Activated T-cell treated with anti-CD3 and anti-CD28 coated beads for 48 hours (primary cell): ENCODE measurements at places on chromosomes 11 and 22.

DNA sequence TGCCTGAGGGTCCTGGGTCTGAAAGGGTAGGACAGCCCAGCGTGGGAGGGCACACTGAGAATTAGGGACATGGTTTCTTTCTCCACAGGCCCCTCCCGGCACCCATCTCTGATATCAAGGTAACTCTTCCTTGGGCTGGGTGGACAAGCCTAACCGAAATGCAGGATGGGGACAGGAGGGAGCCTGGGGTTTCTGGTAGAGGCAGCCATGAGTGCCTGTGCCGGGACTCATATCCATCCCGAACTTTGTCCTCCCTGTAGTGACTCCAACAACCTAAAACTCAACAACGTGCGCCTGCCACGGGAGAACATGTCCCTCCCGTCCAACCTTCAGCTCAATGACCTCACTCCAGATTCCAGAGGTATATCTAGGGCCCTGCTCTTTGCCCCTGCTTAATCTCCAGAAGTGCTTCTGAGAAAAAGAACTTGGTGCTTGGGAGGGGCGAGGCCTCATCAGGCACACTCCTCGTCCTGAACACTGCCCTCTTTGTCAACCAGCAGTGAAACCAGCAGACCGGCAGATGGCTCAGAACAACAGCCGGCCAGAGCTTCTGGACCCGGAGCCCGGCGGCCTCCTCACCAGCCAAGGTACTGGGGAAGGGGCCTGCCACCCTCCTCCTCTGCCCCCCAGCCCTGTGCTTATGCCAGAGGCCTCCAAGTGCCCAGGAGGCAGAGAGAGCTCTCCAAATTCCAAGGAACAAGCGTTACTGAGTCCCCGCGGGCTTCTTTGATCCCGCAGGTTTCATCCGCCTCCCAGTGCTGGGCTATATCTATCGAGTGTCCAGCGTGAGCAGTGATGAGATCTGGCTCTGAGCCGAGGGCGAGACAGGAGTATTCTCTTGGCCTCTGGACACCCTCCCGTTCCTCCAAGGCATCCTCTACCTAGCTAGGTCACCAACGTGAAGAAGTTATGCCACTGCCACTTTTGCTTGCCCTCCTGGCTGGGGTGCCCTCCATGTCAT lies 3.1 kb downstream of the TMEM25 start:
- no peak for DNase-seq

DNA sequence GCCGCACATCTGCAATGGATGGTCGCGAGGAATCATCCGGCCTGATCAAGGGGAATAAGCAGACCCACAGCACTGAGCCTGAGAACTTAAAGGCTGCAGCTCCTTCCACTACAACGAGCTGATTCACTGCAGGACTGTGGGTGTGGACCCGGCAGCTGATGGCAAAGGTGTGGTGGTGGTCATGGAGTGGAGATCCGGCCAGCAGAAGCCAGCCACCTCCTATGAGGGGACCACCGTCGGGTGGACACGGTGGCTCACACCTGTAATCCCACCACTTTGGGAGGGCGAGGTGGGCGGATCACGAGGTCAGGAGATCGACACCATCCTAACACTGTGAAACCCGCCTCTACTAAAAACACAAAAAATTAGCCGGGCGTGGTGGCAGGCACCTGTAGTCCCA lies 66.4 kb downstream of the DGCR2 start:
- DNase-seq = no peak

DNA sequence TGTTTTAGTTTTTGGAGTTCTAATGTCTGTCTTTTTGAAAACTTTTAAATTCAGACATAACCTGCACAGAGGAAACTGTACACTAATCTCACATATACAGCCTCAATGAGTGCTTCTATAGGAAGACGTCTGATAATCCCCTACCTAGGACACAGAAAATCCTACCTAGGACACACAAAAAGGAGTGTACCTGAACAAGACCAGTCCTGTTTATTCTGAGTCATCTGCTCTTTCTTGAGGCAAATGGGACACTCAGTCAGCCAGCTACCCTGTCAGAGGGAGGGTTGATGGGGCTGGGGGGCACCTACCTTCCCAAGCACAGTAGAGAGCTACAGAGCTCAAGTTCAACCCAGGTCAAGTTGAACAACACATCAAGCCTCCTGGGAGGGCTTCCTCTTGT lies 346.6 kb upstream of the NCAM1 start:
- no peak for DNase-seq

DNA sequence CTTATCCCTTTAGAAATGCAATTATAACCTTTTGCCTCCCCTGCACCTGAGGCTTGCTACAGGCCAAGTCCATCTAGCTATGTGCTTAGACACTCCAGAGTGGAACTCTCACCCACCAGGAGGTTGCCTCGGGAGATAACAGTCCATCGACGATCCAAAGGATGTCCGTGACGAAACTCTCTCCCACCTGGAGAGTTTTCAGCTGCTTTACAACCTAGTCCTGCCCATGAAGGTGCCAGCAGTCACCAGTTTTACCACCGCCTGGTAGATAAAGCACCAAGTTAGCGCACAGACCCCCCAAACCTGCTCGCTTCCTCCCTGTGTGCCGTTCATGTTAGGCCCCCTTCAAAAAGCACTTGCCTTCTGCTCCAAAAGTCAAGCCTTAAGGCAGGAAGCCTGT lies 53.1 kb upstream of the SHISAL1 start:
- no peak for DNase-seq

DNA sequence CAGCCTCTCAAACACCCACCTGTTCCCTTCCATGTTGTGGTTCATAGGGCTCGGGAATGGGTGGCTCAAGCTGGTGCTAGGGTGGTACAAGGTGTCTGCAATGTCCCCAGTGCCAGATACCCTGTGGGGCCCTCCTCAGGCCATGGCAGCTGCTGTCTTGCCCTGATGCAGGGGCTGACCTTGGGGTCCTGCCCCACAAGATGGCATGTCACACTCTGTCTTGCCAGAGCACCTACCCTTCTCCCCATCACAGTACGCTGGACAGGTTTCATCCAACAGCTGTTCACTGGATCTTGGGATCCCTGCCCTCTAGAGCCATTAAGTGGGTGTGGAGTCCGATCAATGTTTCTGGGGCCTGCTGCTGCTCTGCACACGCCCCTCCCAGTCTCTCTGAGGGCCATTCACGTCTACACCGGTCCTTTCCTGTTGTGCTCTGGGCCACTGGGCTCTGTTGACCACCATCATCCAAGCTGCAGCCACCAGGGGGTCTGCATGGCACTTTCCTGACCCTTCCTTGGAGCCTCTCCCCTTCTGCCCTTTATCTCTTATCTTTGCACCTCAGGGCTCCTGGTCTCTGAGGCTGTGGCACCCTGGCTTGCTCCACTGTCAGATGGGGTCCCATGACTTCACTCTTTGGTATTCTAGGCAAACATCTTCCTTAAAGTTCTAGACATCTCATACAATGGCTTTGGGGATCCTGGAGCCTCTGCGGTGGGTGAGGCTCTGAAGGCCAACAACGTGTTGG lies 7.1 kb downstream of the LRRC74B start:
- DNase-seq = no peak

DNA sequence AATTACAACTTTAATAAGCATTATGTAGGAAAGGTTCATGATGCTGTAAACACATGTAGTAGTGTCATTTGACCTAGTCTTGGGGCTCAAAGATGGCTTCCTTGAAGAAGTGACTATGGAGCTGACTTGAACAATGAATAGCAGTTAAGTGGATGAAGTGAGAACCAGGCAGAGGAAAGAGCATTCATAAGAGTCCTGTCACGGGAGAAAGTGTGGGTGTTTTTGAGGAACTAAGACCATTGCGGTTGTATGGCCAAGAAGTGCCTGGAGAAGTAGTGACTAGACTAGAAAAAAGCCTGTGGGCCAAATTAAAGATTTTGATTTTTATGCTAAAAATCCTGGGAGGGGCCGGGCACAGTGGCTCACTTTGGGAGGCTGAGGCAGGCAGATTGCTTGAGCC lies 7.2 kb upstream of the IL18BP start:
- no peak for DNase-seq

DNA sequence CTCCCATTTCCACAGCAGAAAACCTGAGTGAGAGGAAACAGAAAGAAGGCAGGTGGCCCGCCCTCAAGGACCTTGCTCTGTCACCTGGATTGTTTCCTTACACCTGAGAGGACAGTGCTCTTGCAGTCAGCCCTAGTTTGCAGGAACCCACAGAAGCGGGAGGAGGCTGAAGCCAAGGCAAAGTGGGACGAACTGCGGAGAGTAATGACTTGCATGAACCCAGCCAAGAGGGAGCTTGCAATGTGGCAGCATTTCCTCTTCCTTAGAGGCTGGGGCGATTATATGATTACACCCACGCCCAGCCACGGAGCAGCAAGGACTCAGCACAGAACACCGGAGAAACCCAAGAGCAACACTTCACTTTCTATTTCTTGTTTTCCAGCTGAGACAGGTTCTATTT lies 102.6 kb downstream of the SPON1 start:
- no peak for DNase-seq

- DNase-seq = no peak
Observed at GRCh38 chr11:12243486-12243885, 133.1 kb downstream of the MICAL2 start.

DNA sequence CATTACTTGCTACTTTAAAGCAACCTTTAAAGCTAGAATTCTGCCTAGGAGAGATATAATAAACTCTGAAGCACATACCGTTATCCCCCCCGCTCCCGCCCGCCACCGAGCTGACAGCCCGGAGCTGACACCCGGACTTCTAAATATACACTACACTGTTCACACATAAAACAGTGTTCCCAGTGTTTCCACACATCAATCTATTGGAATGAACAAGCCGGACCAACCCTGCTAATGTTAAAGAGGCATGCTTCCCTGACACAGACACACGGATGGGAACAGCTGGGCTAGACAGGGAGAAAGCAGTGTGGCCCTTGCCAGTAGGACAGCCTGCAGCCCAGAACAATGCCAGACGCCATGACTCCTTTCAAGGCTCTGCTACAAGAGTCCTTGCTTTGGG lies 108.4 kb upstream of the CSNK2A3 start:
- DNase-seq = no peak

- no peak for DNase-seq
Observed at GRCh38 chr11:119993722-119994121, 144.2 kb downstream of the TRIM29 start.

DNA sequence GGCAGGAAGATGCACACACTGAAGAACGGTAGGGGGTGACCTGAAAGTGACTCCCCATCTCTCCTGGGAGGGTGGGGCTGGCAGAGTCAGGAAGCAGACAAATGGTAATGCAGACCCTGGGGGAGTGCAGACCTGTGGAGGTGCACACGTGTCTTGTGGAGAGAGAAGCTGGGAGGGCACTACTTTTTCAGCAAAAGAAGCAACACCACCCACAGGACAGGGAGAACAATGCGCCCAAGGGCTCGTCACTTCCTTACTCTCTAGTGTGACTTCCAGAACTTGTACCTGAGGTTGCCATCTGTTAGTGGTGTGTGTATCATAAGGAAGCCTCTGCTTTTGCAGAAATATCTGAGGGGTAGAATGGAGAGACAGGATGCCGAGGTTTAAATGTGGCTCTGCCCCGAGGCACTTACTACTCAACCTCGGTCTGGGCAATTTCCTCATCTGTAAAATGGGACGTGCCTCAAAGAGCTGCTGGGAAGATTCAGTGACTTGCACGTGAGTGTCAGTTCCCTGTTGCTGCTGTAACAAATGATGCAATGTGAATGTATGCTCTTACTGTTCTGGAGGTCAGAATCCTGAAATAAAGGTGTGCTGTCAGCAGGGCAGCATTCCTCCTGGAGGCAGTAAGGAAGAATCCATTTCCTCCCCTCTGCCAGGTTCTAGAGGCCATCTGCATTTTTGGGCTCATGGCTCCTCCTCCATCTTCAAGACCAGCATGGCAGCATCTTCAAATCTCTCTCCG lies 323.4 kb downstream of the SHANK2 start:
- no peak for DNase-seq

DNA sequence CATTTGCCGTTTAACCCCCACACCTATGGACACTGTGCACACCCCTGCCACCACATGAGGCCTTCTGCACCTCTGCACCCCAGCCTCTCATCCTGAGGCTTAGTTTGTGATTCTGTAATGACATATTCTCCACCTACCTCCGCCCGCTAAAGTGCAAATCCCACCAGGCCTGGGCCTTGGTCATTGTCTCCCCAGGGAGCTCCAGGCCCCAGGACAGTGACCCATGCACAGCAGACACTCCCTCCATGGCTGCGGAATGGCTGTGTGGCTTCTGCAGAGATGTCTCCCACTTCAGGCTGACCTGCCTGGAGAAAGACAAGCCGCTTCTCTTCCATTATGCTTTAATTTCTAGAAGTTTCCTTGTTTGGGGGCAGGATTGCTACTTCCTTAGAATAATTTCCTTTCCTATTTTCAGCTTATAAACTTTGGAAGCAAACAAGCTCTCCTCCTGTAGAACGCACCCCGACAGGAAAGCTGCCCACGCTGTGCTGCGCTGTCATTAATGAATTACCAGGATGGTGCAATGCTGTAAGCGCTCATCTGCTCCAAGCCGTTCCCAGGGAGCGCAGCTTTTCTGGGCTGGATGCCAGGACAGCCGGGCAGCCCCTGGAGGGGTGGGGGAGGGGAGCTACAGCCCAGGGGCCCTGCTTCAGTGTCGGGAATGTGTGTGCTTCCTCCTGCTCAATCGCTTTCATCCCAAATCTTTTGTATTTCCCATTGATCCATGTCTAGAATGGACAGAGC lies 618.0 kb downstream of the BRD1 start:
- DNase-seq = no peak

GRCh38 chr11:65899356-65900124 lies 648 bp downstream of the FOSL1 start:
- DNase-seq = peak; percentile 78

GRCh38 chr22:49499433-49500075 lies 328.1 kb downstream of the BRD1 start:
- DNase-seq = no peak
